Pancreas (tissue), 10 donors: ENCODE measurements at places on chromosomes 11 and 22. TPM values are rescaled to one million over a fixed set of nuclear protein-coding genes. Genes with fewer than 3 reads are reported as not detected.

The PANX3 gene
- not detected for total RNA-seq

The LUZP2 gene
- not detected for total RNA-seq

GRCh38 chr22:37167176-37167980, 17.7 kb upstream of the IL2RB start:
- no peak for DNase-seq

- DNase-seq: no peak
Measured at GRCh38 chr11:7436657-7437056, 48.6 kb upstream of the OLFML1 start.

DNA sequence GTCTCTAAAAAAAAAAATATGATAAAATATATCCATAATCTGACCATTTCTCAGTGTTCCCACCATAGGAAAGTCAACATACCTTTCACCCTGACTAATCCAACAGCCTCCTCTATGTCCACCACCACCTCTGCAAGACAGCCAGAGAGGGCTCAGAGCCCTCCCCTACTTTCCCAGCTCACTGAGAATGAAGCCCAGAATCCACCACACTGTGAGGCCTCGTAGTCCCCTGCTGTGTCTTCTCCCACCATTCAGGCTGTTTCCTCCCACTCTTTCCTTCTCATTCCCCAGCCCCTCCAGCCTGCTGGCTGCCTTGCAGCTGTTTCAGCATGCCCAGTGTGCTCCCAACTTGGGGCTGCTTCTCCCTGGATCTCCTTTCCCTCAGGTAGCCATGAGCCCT, 27.0 kb downstream of the SGSM3 start:
- peak; percentile 49 for DNase-seq

DNA sequence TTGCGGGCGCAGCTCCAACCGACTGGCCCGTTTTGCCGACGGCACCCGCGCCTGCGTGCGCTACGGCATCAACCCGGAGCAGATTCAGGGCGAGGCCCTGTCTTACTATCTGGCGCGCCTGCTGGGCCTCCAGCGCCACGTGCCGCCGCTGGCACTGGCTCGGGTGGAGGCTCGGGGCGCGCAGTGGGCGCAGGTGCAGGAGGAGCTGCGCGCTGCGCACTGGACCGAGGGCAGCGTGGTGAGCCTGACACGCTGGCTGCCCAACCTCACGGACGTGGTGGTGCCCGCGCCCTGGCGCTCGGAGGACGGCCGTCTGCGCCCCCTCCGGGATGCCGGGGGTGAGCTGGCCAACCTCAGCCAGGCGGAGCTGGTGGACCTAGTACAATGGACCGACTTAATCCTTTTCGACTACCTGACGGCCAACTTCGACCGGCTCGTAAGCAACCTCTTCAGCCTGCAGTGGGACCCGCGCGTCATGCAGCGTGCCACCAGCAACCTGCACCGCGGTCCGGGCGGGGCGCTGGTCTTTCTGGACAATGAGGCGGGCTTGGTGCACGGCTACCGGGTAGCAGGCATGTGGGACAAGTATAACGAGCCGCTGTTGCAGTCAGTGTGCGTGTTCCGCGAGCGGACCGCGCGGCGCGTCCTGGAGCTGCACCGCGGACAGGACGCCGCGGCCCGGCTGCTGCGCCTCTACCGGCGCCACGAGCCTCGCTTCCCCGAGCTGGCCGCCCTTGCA, 1.0 kb downstream of the FJX1 start:
- peak; percentile 72 for DNase-seq

DNA sequence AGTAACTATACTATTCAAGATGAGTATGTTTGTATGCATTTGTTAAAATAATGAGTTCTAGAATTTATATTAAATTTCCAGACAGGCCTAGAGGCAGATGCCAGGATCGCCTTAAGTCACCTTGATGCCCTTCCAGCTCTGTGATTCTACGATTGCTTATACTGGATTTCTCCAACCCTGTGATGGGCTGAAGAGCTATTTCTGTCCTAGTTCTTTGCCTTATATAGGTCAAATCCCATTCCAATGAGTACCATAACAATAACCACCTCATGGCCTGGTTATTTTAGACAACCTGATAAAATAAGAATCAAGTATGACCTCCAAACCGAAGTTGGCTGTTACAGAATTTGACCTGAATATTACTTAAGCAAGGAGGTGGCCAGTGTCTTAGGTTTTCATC, 79.8 kb upstream of the BLID start:
- no peak for DNase-seq

DNA sequence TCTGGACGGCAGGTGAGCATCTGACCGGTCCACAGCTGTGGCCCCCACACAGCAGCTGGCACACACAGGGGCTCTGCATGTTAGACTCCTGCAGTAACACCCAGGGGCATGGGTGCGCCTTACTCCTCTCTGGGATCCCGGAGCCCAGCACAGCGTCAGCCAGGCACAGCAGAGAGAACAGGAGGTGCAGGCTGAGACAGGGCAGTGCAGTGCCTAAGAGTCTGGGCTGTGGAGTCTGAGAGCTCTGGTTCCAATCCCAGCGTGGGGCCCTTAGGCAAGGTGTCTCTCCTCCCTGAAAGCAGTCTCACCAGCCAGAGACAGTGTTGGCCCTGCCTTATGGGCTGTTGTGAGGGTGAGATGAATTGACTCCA, 2.3 kb downstream of the NUDT8 start:
- no peak for DNase-seq

DNA sequence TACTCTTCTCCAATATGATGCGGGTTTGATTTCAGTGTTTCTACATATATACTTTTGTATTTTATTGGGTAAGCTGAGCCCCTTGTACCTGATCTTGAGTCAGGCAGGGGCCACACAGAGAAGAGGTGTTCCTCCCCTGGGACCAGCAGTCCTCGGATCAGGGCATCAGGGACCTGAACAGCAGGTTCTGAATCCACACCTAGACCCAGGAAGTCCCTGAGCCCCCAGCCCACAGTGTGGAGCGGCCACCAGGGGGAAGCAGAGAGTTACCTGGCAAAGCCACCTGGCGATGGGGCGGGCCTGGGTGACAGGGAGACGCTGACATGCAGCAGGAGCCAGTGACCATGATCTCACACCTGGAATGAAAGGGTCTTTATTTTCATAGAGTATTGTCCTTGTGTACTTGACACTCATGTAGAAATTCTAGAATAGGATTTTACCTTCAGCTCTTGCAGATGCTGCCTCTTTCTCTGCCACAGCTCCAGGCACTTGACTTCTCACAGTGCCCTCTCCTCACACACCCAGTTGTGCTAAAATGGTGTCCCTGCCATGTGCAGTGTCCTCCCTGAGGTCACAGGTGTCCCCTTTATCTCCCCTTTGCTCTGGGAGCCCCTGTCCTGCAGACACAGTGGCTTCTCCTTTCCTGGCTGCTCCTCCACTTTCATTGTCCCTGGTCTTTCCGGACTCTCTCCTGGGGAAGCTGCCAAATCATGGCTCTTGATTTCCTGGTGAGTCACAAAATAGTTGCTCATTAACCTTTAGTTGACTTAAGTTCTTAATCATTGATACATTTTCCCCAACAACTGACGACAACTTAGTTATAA, 48.5 kb downstream of the GGTLC2 start:
- peak; percentile 91 for DNase-seq

DNA sequence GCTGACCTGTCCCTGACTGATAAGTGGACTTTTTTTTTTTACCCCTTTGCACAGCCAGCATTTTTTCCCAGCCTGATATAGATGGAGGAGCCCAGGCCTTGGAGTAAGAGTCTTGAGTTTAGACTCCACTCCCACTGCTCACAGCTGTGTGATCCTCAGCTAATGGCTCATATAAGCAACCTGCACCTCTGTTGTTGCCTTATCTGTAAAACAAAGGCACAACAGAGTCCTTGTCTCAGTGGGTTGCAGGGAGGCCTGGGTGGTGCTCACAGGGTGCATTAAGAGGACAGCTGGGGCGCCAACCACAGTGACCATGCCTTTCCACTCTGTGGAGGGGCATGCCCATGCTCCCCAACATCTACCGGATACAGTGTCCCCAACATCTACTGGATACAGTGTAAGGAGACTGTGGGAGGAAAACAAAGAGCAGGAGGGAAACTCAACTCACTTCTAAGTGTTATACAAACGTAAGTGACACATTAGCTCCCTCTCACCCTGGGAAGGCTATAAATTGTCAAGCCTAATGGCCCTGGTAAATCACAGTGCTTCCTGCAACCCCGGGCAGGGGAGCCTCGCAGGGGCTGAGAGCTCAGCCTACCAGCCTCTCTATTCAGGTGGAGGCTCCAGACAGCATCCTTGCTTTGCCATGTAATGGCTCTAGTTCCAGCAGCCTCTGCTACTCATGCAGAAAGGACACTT, 109.5 kb downstream of the TENM4 start:
- DNase-seq: no peak

GRCh38 chr11:19867064-19867463, 154.4 kb downstream of the NAV2 start:
- no peak for DNase-seq
